ENCODE measurements at places on chromosomes 2 and 18.

GRCh38 chr2:24792542-24792873 lies 683 bp downstream of the PTRHD1 start:
- DNase-seq = no peak

DNA sequence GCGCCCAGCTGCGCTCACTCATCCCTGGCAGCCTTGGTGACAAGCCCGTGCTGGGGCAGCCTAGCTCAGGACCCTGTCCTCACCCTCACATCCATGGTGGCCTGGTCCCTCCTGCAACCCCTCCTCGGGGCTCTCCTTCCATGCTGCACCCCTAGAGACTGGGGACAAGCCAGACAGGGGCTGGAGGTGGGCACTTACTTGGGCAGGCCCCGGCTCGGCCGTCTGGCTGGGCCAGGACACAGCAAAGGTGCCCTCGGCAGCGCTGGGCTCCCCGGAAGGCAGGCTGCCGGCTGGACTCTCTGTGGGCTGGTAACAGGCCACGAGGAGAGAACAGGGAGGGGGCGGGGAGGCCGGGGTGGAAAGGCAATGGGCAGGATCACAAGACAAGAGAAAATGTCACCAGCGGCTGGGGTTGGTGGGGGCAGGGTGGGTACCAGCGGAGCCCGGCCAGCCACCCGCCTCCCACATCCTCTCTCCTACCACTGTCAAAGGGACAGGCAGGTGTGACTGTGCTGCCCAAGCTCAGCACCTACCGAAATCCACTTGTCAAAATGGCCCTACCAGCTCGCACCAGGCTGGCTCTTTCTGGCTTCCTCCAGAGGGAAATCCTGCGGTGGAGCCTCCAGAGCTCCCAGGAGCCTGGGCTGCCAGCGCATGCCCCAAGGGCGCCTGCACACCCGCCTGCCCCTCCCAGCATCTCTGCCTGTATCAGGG lies 54.7 kb downstream of the BIN1 start:
- no peak for DNase-seq

DNA sequence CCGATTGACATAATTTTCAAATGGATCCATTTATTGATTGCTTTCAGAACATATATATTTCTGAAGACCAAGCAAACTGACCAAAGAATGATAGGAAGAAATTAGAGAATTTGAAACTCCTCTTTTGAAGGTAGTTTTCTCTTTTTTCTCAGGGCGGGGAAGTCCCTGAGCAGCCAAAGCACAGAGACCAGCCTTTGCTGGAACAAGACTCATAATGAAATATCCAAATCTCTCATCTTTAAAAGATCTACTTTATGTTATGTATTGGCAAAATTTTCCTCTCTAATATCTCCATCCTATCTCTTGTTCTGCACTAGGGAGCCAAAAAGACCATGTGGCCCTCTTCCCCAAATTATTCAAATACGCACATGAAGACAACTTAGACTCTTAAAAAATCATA lies 379.0 kb upstream of the TCF4 start:
- DNase-seq = no peak

- no peak for DNase-seq
These were observed 819.1 kb upstream of the FSHR start for GRCh38 chr2:49973436-49973835.
